ENCODE measurements at places on chromosomes 13 and 19.

GRCh38 chr19:48558018-48558684 is 6.2 kb downstream of the SULT2B1 start:
- DNase-seq = peak; percentile 93

GRCh38 chr19:4906963-4907362 is 2.3 kb upstream of the UHRF1 start:
- DNase-seq = no peak

DNA sequence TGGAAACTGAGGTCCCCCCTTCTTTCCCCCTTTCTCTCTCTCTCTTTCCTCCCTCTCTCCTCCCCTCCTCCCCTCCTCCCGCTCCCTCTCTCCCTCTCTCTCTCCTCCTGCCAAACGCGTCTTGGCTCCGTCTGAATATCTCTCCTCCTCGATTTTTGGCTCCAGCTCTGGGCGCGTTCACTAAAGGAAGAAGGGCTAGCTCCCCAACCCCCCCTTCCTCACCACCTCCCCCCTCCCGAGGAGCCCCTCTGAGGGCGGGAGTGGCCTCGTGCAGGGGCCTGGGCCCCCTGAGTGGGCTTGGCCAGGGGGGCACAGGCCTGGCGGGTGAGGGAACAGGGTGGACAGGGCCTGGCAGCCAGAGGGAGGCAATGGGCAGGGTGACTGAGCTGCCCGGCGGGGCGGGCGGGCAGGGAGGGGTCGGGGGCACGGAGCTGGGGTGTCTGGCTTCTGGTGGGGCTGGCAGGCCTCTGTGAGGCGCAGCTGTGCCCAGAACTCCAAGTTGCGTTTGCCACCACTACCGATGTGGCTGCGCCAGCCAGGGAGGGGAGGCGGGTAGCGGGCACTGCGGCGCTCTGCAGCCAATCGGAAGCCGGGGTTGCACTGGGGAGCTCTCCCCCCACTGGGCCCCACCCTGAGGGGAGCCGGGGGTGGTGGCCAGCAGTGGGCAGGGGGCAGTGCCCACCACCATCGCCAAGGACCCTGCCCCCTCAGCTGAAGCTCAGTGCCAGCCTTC is 7.1 kb downstream of the NFIX start:
- DNase-seq = no peak

DNA sequence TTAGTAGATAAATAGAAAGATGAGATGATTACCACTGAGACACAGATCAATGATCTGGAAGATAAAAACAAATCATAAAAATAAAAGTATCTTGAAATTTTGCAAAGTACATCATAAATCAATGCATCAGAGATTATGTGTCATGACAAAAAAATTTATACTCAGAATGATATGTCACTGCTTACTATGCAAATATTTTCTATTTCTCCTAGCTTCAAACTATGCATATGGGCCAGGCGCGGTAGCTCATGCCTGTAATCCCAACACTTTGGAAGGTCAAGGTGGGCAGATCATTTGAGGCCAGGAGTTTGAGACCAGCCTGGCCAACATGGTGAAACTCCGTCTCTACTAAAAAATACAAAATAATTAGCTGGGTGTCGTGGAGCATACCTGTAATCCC is 17.3 kb upstream of the RBM26 start:
- no peak for DNase-seq

GRCh38 chr19:38044267-38045111 is 137.5 kb downstream of the SIPA1L3 start:
- DNase-seq = peak; percentile 23

- DNase-seq = peak; percentile 9
These were observed 120.1 kb upstream of the GPR12 start for GRCh38 chr13:26880735-26881134.

GRCh38 chr13:53191091-53191490 is 162.5 kb downstream of the OLFM4 start:
- DNase-seq = peak; percentile 53

- no peak for DNase-seq
These were observed 193.9 kb downstream of the KCTD12 start for GRCh38 chr13:76692346-76692745.

DNA sequence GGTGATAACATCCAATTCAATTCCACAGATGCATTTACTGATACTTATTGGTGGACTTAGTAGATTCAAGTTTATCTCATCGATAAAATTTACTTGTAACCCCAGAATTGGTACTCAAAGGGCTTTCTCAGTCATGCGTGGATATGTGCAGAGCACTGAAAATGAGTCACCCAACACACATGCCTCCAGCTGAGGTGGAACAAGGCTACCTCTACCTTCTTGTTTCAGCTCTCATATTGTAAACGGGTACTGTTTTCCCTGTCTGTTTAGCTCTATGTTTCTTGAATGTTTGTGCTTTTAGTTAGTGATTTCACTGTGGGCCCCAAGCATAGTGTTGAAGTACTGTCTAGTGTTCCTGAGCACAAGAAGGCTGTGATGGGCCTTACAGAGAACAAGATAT is 1.5 kb downstream of the LRRC63 start:
- no peak for DNase-seq

- no peak for DNase-seq
These were observed 2.8 kb upstream of the IFNL1 start for GRCh38 chr19:39293394-39293793.

GRCh38 chr19:38693380-38694223 is 46.2 kb downstream of the ACTN4 start:
- peak; percentile 99 for DNase-seq

GRCh38 chr13:30805603-30806011 is 70.3 kb downstream of the ALOX5AP start:
- DNase-seq = peak; percentile 97

DNA sequence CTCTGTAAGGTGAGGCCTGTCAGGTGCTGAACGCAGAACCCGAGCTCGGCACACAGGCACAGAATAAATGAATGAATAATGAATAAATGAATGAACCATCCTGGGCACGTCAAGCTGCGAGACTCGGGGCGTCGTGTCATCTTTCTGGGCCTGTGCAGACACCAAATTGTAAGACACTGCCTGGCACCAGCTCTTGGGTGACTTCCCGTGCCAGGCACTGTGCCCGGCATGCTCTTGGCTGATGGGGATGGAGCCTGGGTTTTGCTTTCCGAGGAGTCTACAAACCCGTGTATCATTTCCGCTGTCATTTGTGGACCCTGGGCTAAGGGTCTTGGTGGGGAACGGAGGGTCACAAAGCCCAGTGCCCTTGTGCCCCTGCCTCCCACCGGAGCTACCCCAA is 43.9 kb downstream of the CELF5 start:
- DNase-seq = no peak

GRCh38 chr19:43597876-43598275 is 1.5 kb downstream of the ZNF576 start:
- DNase-seq = no peak

GRCh38 chr13:76853481-76853880 is 32.7 kb downstream of the KCTD12 start:
- DNase-seq = peak; percentile 63

- DNase-seq = no peak
These were observed 20.2 kb downstream of the ATP8A2 start for GRCh38 chr13:25391932-25392331.

DNA sequence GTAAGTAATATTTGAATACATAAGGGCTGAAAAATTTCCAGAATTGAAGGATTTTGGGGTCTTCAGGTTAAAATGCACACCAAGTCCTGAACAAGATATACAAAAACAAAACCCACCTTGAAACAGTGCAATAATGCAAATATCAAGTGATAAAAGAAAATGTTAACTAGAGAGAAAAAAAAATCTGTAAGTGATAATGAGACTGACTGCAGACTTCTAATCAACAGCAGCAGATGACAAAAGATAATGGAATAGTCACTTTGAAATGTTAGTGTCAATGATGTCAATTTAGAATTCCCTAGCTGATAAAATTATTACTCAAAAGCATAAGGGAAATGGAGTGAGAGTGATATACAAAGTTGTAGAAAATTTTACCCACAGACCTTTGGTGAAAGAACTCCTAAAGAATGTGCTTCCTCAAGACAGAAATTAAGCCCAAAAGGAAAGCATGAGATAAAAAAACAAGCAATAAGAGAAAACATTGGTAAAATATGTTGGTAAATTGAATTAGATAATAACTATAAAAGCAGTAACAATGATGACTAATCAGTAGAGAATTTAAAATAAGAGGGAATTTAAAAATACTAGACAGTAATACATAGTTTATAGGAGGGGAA is 12.4 kb upstream of the DGKH start:
- DNase-seq = no peak

DNA sequence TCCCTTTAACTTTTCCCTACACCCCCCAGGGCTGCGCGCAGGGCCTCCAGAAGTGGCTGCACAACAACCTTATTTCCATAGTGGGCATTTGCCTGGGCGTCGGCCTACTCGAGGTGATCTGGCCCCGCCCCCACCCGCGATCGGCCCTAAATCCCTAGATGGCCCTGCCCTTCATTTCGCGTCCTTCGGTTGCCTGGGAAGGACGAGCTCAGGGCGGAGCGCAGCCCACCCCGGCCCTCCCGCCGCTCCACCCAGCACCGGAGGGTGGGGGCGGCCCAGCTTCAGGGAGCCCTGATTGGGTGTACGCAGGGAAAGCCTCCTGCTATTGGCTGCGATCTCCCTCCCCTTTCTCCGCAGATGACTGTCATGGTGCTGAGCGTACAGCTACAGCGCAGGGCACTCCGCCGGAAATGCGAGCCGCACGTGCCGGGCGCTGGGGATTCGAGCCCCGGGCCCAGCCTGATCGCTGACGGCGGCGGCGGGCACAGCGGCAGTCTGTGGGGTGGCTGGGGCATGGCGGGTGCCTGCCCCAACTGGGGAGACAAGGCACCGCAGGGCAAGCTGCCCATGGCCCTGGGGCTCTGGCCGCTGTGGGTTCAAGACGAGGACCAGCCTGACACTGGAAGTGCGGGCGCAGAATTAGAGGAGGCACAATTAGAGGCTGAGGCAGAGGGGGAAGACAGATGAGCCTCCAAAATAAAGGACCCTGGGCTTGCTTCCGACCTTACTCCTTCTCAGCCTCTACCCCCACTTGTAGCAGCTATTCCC is 4.3 kb downstream of the CD37 start:
- DNase-seq = peak; percentile 79

DNA sequence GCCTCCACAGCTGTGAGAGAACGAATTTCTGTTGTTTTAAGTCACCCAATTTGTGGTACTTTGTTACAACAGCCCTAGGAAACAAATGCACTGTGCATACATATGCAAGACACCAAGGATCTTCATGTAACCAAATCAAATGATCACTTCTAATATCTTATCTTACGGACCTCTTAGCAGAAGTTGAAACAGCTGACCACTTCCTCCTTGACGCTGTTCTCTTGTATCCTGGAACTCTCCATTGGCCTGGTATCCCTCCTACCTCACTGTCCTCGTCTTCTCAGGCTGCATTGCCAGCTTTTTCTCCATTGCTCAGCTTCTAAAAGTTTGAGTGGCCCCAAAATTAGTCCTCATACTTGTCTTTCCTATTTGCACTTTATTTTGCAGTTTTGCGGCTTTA is 200.4 kb downstream of the DLEU7 start:
- DNase-seq = no peak

- DNase-seq = no peak
These were observed 3.7 kb upstream of the TECR start for GRCh38 chr19:14525729-14526128.

DNA sequence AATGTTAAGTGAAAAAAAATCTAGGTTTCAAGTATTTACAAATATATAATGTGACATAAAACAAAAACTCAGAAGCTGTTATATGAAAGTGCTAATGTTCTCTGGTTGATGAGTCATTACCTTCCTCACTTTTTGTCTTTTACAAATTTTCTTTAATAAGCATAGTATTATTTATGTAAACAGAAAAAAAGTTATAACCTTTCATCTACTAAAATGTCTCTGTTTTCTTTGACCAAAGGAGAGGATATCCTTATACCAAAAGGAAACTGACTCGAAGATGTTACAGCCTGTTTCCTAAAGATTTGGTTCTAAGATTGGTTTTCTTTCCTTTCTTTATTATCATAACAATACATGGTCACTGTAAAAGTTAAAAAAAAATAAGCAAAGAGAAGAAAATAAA is 38.0 kb downstream of the RCBTB2 start:
- DNase-seq = no peak

- DNase-seq = no peak
These were observed 616 bp downstream of the CDX2 start for GRCh38 chr13:27968316-27969081.

DNA sequence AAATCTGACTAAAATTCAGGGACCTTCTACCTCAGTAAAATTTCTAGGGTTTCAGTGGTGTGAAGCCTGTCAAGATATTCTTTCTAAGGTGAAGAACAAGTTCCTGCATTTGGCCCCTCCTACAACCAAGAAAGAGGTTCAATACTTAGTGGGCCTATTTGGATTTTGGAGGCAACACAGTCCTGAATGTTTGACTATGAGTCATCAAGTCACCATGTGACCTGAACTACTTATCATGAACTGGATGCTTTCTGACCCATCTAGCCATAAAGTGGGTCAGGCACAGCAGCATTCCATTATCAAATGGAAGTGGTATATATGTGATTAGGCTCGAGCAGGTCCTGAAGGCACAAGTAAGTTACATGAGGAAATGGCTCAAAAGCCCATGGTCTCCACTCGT is 163.0 kb upstream of the IRS2 start:
- no peak for DNase-seq

- peak; percentile 5 for DNase-seq
These were observed 89.6 kb upstream of the TNFSF11 start for GRCh38 chr13:42484386-42484785.

- no peak for DNase-seq
These were observed 94.0 kb downstream of the PTPRS start for GRCh38 chr19:5246554-5247155.

- DNase-seq = no peak
These were observed 852 bp upstream of the SHISA7 start for GRCh38 chr19:55443824-55444480.

GRCh38 chr19:29658221-29658991 is 6.9 kb upstream of the PLEKHF1 start:
- DNase-seq = peak; percentile 18

DNA sequence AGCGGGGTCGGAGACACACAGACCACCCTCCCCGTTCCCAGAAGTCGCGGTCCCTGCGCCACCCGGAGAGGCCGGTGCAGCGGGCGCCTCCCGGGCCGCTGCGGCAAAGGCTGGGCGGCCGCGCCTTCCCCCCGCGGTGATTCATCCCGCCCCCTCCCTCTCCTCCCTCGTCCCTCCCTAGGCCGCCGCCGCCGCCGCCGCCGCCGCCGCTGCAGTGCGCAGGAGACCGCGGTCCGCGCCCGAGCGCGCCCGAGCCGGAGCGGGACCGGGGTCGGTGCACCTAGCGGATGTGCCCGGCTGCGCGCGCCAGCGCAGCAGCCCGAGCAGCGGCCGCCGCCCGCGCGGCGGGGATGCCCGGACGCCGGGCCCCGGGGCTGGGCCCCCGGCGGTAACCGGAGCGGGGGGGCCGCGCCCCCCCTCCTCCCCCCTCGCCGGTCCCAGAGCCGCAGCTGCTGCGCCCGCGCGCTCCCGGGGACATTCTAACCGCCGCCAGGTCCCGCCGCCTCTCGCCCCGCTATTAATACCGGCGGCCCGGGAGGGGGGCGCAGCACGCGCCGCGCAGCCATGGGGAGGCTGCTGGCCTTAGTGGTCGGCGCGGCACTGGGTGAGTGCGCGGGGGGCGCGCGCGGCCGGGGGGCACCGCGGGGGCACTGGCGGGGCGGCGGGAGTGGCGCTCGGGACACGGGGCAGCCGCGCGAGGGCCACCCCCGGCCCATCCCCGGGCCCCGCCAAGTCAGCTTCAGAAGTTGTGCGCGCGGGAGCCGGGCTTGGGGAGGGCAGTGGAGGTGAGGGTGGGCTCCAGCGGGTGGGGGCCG is at the start of gene SCN1B:
Gene SCN1B, plus strand, starts transcription at position 214 of the 815 bp plus-strand sequence. Its CDS starts 351 bp downstream, at position 565.
- DNase-seq = peak; percentile 75
